ENCODE measurements at places on chromosomes 7 and 10.

- DNase-seq: no peak
Measured at GRCh38 chr10:3105905-3106304, 38.6 kb downstream of the PFKP start.

DNA sequence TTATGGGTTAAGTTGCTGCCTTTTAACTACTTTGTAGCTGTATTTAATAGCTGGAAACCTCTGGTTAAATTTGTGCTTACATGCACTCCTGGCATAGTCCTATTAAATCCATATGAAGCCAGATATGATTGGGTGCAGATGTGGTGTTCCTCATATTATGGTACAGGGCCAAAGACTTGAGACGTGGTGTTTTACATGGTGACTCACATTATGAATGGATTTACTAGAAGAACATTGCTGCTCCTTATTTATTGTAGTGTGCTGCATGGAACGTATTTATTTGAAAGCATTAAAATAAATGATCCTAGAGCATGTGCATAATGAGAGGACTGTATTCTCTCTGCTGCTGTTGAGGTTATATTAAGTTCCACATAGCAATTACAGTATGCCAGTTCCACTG lies 224.1 kb downstream of the SLC25A13 start:
- DNase-seq: no peak

- no peak for DNase-seq
Measured at GRCh38 chr10:36003688-36004087, 361.6 kb upstream of the FZD8 start.

GRCh38 chr10:110324805-110325280 lies 20.1 kb upstream of the SMNDC1 start:
- no peak for DNase-seq

All from stimulated activated CD8-positive, alpha-beta memory T cell treated with anti-CD3 and anti-CD28 coated beads, Interleukin-12 subunit alpha, Interleukin-12 subunit beta, amount 100 ng/mL, for 1 hour (primary cell).